Effector CD8-positive, alpha-beta T cell (primary cell): ENCODE measurements at places on chromosomes 2 and 18.

- DNase-seq, result no peak
These were observed 327.3 kb downstream of the BCL11A start for GRCh38 chr2:60226191-60226590.

GRCh38 chr2:204950695-204951346 is 405.5 kb downstream of the PARD3B start:
- DNase-seq, result no peak

DNA sequence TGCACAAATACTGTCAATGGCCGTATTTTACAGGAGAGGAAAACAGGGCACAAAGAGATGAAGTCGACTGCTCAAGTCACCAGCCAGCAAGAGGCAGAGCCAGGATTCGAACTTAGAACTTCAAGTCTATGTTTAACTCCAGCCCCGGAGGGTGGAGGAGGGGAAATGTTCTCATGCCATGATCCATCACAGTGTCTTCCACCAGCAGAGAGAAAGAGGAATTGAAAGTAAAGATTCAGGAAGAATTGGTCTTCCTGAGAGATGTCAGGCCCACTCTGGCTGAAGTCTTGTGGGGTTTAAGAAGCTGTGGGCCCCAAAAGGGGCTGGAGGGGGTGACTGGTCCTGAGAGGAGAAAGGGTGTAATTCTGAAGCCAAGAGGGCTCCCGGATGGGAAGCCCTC is 260.0 kb downstream of the TNS1 start:
- DNase-seq, result no peak

- no peak for DNase-seq
These were observed 11.7 kb upstream of the SERPINB5 start for GRCh38 chr18:63465059-63465458.

GRCh38 chr2:170905864-170906263 is 23.2 kb upstream of the GORASP2 start:
- DNase-seq, result no peak

DNA sequence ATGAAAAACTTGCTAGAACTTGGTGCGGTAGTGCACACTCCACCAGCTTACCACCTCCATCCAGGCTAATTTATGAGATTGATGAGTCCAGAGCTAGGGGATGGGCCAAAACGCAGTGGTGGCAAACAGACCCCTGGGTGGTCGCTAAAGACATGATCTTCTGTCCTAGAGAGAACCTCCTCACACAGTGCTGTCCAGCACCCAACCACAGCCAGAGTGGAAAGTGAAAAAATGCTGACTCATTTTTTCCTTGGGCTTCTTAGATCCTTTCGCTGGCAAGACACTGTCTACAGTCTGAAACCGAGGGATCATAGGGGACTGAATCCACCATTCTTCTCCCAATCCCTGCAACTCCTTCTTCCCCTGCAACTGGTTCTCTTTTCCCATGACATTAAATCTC is 4.1 kb downstream of the ANTXR1 start:
- no peak for DNase-seq

DNA sequence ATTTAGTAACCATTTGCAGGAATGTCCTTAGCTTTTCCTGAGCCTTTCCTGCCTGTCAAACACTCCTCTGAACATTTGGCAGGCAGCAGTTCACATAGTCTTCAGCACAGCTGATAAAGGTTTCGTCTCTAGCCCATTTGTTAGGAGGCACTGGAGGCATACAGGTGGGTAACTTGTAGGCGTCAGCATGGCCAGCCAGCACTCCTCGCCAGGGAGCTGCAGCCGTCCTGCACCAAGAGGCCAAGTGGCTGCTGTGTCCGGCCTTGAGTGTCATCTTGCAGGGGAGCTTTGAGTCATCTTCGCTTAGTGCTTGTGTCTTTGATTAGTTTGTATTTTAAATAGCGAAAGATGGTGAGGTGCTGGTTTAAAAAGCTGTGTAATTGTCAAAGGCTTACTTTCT is 120.3 kb upstream of the NFATC1 start:
- DNase-seq, result no peak

GRCh38 chr2:136113209-136113971 is 4.6 kb downstream of the CXCR4 start:
- no peak for DNase-seq

DNA sequence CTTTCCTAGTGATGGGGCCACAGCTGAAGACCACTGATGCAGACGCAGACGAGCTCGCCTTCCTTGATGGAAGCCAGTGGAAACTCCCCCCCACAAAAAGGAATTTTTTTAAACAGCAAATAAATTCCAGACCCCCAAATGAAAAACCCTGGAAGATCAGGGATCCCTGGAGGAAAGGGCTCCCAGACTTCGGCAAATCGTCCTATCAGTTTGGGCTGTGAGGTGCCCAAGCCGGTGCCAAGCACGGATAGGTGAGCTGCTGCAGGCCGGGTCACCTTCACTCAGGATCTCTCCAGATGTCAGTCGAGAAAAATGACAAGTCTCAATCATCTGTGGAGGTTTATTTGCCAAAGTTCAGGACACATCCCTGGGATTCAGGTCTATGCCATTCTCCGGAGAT is 42.0 kb downstream of the RTP5 start:
- DNase-seq, result no peak

- no peak for DNase-seq
These were observed 22.8 kb downstream of the NFE2L2 start for GRCh38 chr2:177241711-177242120.

GRCh38 chr2:28721601-28722191 is 29.9 kb upstream of the PPP1CB start:
- DNase-seq, result no peak

GRCh38 chr2:138997856-138998517 is 217.8 kb upstream of the NXPH2 start:
- no peak for DNase-seq

DNA sequence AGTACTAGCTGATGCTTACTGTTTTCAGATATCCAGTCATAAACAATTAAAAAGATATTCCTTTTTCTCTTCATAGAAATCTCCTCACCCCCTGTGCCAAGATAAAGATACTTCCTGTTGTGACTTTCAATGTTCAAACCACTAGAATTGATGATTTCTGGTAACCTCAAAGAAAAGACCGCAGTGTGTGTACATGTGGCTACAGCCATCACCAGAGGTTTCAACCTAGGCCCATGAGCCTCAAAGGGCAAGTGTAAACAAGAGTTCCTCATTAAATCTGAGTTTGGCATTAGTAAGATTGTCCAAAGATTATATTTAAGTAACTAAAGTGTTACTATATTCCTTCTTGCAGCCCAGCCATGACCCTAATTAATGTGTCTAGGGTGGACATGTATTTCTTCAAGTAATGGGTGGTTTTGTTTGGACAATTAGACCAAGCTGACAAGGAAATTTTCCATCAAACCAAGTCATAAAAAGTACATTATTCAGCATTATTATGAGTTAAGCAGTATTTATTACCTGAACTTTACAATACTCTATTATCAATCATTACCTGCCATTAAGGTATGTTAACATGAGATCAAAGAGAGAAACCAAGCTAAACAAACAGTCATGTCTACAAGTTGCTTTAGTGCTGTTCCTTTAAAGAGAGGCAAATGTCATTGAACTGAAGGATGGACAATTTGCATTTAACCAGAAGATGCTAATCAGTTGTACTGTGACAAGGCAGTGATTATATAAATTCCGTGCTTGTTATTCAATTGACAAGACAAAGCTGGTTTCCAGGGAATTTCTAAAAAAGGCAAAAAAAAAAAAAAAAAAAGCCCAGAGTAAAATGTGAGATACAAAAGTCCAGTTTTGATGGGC is 382.7 kb downstream of the LNPK start:
- no peak for DNase-seq

GRCh38 chr2:20985062-20985461 is 58.8 kb downstream of the APOB start:
- DNase-seq, result no peak

- DNase-seq, result no peak
These were observed 39.7 kb downstream of the KIDINS220 start for GRCh38 chr2:8797682-8798081.

GRCh38 chr2:172845028-172845630 is 109.5 kb downstream of the RAPGEF4 start:
- DNase-seq, result no peak

GRCh38 chr18:12645751-12646203 is 12.1 kb downstream of the SPIRE1 start:
- DNase-seq, result no peak

- DNase-seq, result no peak
These were observed 57.3 kb downstream of the CPO start for GRCh38 chr2:206996556-206997065.

GRCh38 chr2:41870265-41870585 is 177.6 kb upstream of the PKDCC start:
- no peak for DNase-seq

- DNase-seq, result no peak
These were observed 132.4 kb upstream of the APCDD1 start for GRCh38 chr18:10322004-10322403.

DNA sequence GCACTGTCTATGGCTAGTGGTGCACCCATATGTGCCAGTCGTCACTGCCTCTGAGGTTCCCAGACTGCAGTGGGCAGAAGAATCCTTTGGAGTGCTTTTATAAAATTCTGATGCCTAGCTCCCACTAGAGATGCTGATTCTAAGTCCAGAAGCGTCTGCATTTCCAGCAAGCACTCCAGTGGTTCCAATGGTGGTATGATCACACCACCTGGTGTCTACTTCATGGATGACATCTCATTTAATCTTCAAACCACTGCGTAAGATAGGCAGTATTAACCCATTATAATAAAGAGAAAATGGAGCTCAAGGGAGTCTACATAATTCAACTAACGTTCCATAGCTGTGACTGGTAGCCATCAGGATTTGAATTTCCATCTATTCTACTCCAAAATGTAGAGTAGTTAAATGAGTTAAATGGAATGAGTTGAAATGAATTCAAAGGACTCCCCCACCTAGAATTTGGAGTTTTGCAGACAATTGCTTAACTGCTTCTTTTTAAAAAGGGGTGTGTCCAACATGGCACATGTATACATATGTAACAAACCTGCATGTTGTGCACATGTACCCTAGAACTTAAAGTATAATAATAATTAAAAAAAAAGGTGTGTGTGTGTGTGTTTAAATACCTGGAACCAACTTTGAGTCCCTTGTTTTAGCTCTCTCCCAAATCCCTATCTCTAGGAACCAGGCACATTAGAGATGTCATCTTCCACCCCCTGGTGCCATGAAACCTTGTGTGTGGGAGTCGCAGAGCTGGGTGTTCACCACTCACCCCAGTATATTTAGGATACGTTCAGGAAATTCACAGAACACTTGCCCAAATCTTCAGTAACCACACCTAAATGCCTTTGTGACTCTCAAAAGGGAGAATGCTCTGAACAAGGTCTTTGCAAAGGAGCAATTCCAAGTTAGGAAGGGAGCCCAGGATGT is 14.1 kb downstream of the LAMA3 start:
- DNase-seq, result no peak

DNA sequence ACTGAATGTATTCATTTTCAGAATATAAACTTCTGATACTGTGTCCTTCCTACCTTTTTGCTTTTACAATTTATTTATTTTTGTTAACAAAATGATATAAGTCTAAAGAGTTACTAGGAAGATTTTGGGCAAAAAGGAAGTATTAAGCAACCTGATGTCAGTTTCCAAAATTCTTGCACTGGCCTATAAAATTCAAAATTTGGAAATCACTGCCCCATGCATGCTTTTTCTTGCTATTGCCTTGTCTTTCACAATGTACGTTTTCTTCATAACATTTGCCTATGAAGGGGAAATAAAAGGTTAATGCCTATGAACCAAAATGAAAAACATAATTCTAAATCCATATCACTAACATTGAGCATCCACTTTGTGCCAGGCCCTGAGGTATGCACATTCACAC is 40.1 kb upstream of the EHBP1 start:
- DNase-seq, result no peak

- DNase-seq, result no peak
These were observed 2.1 kb downstream of the LBH start for GRCh38 chr2:30233271-30234009.

DNA sequence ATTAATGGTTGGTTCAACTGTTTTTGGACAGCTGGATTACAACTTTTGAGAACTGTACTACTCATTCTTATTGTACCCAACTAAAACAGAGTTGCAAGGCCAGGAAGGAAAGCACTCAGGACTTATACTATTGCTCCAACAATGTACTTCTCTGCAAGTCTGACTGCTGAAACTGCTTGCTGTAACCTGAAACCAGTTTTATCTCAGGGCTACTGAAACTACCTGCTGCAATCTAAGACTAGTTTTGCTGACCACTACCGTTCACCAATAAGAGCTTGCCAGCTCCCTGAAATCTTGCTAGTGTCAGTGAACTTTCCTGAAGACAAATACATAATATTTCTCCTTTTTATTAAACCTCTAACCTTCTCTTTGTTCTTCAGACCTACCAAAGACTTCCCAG is 157.3 kb downstream of the CDCA7 start:
- DNase-seq, result no peak

GRCh38 chr18:74476140-74476539 is 19.0 kb upstream of the DIPK1C start:
- no peak for DNase-seq

- DNase-seq, result no peak
These were observed 12.7 kb downstream of the FAM110C start for GRCh38 chr2:33620-34019.

- no peak for DNase-seq
These were observed 59.3 kb downstream of the CRACDL start for GRCh38 chr2:98876741-98877140.

DNA sequence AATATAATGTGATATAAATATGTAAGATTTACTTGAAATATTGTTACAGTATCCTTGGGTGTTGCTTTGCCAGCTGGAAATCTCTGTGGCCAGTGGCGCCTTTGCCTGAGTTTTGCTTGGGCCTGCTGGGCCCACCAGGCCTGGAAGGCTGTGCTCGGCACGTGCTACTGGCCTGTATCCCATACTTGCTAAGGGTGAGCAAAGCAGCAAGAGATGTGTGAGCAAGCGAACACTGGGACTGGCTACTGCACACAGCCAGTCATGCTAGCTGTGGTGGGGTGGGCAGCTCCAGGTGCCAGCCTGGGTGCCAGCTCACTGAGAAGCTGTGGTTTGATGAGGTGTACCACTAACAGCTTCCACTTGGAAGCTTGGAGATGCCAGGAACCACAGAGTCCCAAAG is 299.1 kb upstream of the GALNT5 start:
- DNase-seq, result no peak

DNA sequence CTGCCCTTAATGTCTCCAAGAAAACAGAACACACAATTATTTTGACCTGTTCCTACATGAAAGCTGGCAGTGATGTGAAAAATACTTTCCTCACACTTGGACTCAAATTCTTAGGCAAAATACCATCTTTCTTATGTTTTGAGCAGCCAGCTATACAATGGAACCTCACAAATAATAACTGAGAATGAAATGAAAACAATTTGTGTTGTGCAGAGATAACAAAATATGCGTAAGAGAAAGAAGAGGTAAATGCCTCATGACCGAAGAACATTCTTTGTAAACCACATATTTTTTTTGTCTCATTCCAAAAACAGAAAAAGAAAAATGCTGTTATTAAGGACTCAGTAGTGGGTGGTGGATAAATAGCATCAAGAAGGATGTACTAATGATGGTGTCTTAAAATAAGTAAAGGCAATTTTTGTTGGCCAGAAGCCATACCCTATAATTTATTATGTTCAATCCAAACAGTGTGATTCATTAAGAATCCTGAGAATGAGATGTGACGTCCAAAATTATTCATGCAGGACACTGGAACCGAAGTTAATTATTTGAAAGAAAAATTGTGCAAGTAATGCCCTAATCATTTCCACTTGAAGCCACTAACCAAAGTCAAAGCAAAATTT is 193.0 kb upstream of the NETO1 start:
- no peak for DNase-seq
